ENCODE measurements at places on chromosomes 5 and 9.

DNA sequence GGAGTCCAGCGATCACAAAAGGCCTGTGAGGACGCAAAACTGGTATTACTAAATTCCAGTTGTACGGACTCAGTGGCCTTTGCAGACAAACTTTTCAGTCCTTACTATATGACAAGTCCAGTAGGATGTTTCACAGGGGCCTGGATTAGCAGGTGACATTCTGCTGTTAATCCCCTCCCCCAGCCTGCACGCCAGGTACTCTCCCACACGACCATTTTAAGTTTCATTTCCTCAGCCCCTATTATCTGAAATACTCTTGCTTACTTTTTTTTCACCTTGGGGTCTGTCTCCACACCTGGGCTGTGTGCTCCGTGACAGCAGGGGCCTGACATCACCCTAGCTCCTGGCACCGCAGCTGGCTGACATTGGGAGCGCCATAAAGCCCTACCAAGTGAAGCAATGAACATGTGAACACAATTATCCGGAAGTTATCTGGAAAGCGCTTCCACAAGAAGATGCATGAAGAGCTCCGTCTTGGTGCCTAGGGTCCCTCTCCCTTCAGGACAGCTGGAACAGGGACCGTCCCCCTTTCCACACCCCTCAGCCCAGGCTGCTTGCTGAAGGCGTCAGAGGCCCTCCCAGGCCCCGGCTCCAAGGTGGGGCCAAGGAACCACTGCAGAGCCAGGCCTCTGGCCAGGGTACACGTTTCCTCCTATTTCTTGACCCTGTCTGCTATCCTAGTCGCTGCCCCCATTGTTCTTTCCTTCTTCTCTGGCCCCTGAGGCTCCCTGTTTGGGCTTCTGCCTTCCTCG lies 39.7 kb upstream of the ZNF622 start:
- DNase-seq = no peak

DNA sequence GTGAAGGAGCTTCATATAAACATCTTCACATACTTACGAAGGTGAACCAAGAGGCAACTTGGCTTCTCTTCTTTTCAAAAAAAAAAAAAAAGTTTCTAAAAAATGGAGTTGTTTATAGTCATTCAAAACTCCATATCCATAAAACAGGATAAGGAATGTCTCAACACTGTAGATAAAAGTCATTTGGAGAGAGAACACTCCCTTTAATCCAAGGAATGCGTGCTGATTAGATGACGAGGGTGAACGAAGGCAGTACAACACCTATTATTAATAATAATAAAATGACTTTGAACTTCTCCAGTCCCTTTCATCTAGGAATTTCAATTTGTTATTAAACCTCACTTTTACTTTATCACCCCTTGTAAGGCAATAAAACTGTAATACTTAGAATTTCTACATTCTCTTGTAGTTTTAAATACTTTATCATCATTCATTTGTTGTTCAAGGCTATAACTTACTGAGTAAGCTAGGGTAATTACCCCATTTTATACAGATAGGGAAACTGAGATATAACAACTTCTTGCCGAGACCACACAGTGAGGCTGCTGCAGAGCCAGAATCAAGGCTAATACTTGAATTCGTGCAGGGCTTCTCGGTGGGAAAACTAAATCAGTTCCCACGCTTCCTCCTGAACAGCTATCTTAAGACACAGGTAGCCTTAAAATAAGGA lies 377.1 kb downstream of the EFNA5 start:
- no peak for DNase-seq

DNA sequence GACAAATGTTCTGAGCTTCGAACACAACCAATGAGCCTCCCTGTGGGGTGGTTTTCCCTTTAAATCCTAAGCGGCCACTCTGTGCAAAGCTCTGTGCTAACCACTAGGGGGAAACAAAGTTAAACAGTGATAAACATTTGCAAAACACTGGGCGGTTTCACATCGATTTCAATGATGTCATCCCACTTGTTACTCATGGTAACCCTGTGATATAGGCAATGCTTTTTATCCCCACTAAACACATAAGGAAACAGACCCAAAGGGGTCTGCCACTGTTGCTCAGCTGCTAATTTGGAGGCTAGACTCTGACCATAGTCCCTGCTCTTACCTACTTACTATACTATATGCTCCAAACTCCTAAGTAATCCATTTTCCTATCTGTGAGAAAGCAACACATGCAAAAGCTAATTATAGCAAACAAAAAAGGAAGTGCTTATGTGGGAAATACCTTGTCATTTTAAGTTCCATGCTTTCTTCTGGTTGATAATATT lies 57.3 kb downstream of the PTPN3 start:
- no peak for DNase-seq

- no peak for DNase-seq
Observed at GRCh38 chr9:136650648-136651047, 12.1 kb upstream of the EGFL7 start.

- no peak for DNase-seq
Observed at GRCh38 chr9:136075881-136076678, 19.0 kb downstream of the NACC2 start.

All from activated CD4-positive, alpha-beta T cell treated with anti-CD3 and anti-CD28 coated beads for 1 hour (primary cell).